ENCODE measurements at places on chromosomes 5 and 9.

DNA sequence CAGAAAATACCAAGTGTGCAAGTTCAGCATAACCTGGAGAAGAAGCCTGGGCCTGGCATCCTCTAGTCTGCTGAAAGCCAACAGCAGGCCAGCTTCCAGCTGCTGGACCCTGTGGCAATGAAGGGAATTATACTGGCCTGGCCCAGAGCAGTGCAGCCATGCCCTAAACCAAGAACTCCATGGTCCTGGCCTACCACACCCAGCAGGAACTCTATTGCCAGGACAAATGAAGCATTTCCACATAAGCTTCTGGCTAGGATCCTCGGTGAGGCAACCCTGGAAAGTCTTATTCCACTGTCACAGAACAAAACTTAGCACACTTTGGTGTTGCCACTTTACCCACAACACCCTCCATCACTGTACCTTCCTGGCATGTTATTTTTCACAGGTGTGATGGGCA, 35.5 kb downstream of the CDK5RAP2 start:
- DNase-seq = no peak

GRCh38 chr5:174337276-174338184, 292.0 kb downstream of the NSG2 start:
- no peak for DNase-seq

DNA sequence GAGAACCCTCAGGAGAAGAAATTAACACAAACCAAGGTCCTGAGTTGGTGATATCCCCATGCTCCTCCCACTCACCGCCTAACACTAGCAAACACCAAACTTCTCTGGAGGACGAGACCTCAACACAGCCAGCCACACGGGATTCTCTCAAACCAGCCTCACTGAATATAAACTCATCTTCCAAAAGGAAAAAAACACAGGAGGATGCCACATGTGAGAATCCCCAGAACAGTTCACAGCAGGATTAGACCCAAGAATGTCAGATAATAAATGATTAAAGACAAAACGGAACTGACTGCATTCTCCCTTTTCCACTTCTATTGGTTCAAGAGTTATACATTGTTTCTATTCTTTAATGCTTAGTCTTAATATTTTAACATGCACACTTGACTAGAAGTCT, 89.2 kb downstream of the LPAR1 start:
- no peak for DNase-seq

DNA sequence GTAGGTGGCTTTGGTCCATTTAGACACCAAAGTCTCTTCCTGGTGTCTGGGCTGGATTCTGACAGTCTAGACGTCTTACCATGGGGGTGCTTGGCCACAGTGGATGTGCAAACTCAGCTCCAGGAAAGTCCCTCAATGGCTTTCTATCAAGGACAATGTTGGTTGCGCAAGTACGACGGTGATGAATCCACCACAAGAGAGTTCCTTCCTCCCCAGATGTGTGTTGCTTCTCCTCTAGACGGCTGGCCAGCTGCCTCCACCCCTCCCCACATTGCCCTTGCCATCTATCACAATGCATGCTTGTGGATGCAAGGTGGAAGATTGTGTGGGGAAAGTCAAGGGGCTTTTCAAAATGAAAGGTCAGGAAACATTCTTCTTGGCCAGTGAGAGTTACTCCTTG, 89.7 kb upstream of the IRX2 start:
- no peak for DNase-seq

- no peak for DNase-seq
Measured at GRCh38 chr5:158761161-158761560, 338.6 kb downstream of the EBF1 start.

DNA sequence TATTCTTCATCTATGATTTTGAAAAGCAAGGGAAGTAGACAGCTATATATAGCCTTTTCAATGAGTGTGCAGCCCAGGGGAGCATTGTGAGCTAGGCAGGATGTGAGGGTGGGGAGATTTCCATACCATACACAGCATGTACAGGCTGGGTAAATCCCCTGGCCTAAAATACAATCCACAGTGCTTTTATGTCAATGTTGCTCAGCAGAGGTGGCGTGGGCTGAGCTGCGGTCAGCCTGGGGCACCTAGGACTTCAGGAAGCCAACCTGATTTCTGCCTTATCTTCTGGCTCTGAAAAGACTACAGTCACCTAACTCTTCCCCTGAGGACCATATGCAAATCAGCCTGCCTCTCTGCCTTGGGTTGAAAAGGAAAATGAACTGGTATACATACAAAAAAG, 6.3 kb upstream of the GARIN3 start:
- DNase-seq = peak; percentile 64

- no peak for DNase-seq
Measured at GRCh38 chr5:43642428-43642827, 39.4 kb downstream of the NNT start.

- no peak for DNase-seq
Measured at GRCh38 chr9:35158501-35159280, 3.1 kb upstream of the UNC13B start.

DNA sequence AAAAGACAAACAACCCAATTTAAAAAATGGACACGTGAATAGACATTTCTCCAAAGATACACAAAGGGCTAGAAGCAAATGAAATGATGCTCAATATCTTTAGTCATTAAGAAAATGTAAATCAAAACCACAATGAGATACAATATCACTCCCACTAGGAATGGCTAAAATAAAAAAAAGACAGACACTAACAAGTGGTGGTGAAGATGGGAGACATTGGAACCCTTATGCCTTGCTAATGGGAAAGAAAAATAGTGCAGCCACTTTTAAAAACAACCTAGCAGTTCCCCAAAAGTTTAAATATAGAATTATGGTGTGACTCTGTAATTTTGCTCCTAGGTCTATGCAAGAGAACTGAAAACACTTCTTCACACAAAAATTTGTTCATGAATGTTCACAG, 40.7 kb downstream of the SH3TC2 start:
- no peak for DNase-seq

GRCh38 chr5:139064613-139065012, 133.6 kb downstream of the SIL1 start:
- no peak for DNase-seq

GRCh38 chr5:167533814-167534795, 757.3 kb upstream of the WWC1 start:
- no peak for DNase-seq

GRCh38 chr9:98380065-98380681, 124.7 kb upstream of the TBC1D2 start:
- no peak for DNase-seq

DNA sequence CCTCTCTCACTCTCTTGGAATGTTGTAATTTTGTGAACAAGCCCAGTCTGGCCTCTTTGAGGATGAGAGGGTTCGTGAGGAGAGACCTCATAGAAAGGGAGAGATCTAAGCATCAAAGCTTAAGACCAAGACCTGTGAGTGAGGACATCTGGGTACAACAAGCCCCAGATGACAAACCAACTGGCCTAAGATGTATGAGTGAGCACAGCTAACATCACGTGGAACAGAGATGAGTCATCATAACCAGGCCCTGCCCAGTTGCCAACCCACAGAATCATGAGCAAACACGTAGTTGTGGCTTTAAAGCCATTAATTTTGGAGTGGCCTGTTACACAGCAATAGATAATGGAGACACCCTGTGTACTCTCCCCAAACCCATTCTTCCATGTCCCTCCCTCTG, 439.1 kb upstream of the KIF2A start:
- no peak for DNase-seq

DNA sequence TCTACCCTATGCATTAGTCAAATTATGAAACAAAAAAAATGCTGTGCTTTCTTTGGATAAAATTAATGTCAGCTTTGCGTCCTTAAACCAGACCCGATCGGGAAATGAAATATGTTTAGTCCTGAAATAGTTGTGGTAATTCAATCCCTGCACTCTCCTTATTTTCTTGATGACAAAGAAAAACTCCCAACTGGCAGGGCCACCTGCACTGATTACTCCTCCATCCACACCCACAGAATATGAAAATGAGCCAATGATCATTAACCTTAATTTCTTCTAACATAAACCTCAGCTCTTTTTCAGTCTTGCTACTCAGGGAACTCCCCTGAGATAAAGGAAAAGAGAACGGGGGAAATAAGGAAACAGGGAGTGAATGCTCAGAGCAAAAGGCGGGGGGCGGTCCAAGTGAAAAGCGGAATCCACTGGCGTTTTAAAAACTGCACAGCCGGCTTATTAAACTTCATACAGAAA, 245.3 kb downstream of the BNC2 start:
- DNase-seq = no peak

DNA sequence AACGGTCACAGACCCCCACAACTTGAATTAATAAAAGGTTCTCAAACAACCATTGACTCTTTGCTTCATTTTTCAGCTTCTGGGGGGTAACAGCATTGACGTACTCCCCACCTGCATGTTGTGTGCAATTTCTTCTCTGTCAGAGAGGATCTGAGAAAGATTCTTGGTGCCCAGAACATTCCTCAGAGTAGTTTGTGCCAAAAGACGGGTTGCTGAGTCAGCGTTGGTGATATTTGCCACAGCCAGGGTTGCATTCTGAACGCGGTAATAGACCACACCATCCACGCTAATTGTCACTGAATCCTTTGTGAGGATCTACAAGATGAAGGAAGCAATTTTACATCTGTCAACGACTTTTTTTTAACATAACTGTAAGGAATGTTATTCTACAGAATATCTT, 21.0 kb downstream of the STOM start:
- DNase-seq = no peak

- DNase-seq = no peak
Measured at GRCh38 chr9:116589392-116590354, 97.4 kb upstream of the TRIM32 start.

DNA sequence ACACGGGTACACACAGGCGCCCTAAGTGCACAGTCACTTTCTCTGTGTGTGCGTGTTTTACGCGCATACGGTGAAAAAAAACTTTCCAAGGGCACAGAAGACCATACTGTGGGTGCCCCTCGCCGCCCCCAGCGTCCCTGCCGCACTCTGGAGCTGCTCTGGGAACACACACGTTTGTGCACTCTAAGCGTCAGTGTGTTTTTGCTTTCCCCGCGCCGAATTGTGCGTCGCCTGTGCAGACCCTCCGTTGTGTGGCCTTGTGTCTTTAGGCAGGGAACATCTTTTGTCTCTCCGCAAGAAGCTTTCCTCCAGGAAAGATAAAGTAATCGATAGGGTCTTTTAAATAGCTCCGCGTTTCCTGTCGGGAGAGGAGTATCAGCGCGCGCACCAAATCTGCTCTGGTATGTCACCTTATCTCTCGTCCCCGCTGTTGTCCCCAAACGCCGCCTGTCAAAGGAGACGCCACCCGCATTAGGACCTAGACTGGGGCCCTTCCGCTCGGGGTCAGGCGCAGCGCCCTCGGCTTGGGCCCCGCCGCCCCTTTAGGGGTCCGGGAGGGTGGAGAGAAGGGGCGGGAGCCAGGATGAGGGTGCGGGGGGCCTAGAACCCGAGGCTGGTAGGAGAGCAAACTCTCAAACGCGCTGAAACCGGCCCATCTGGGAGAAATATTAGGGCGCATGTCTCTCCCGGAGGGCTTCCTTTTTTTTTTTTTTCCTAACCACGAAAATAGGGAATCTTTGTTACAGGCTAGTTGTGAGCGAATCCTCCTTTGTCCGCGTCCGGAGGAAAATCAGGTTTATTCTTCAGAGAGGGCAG, 10.5 kb upstream of the NKX2-5 start:
- DNase-seq = no peak

DNA sequence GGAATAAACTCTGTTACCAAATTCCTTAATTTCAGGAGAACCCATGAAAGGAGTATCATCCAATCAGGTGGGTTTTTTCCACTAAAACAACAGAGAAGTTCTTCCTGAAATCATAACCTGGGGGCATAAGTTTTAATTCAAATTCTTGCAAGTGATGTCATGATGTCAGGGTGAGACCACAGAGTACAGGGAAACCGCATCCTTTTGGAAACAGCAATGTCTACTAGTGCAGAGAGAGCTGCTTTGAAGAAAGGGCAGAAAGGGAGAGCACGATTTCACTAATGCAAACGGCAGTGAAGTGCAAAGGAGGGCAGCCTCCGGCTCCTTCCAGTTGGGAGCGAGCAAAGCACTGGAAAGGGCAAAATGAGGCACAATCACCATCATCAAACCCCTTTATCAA, 20.6 kb upstream of the CMBL start:
- no peak for DNase-seq

Data from effector CD4-positive, alpha-beta T cell (primary cell).